ENCODE measurements at places on chromosomes 3 and 15.

GRCh38 chr15:48541341-48542278 lies 103.9 kb downstream of the FBN1 start:
- no peak for DNase-seq

DNA sequence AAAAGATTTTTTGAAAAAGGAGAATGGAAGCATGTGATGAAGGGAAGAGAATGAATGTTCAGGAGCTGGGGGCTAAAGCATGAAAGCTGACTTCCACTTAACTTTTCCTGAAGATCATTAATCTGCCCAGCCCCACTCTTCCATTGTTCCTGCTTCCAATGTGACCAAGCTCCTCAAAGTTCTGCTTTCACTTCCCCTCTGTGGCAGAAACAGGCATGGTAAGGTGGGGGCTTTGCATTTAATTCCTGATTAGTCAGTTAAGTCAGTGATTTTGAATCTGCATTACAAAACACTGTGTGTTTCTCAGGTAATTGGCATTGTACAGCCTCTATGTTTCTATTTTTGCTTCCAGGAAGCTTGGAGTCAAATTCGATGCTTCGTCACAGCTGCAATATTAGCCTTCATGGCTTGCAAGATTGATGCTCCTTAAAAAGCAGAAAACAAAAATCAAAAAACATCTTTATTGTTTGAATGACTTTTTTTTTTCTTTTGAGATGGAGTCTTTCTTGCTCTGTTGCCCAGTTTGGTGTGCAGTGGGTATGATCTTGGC lies 7.3 kb upstream of the TM6SF1 start:
- DNase-seq, result no peak

- peak; percentile 8 for DNase-seq
These were observed 71.4 kb upstream of the WDR72 start for GRCh38 chr15:53830707-53831386.

- no peak for DNase-seq
These were observed 117.0 kb upstream of the ARL6 start for GRCh38 chr3:97647441-97647982.

- DNase-seq, result no peak
These were observed 34.9 kb upstream of the CLK3 start for GRCh38 chr15:74580538-74581350.

DNA sequence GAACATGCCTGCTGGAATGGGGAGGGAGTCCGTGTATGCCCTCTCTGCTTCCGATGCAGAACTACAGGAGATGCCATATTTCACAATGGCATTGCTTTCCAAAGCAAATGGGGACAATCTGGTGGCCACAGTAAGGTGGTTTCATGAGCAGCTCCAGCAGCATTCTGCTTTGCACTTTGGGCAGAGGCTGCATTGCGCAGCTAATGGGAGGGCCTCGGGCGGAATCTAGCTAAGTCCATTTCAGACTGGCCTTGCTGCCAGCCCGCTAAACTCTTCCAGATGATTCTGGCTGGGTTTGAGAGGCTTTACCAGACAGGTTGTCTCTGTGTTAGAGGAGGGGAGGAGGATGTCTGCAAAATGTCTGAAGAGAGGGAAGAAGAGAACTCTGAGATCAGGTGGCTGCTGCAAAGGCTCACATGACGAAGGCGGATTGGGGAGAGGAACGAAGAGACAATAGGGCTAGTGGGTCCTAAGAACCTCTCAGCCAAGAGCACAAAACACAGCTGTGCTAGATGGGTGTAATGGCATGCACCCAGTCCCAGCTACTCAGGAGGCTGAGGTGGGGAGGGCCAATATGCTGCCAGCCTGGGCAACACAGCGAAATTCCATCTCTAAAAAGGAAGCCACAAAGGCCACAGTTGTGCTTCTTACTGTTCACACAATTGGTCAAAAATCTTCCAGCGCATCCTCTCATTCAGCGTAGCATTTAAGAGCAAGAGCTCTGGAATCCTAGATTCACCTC lies 63.7 kb downstream of the BDH1 start:
- DNase-seq, result no peak

GRCh38 chr3:185930393-185931107 lies 7.3 kb downstream of the TRA2B start:
- DNase-seq, result no peak

DNA sequence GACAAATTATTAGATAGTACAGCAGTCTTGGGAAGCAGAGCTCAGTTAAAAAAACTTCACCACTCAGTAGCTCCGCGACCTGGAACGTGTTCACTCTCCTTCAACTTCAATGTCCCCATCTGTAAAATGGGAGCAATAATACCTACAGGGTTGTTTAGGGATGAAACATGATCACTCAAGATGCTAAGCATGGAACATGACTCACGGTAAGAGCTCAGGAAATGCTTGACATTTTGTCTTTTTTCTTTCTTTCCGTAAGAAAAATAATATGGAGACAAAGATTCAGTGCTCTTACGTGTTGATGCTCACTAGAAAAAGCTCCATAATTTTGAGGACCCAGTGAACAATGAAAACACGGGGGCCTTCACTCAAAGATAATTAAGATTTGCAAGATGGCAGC lies 606.7 kb upstream of the MDFIC2 start:
- no peak for DNase-seq

DNA sequence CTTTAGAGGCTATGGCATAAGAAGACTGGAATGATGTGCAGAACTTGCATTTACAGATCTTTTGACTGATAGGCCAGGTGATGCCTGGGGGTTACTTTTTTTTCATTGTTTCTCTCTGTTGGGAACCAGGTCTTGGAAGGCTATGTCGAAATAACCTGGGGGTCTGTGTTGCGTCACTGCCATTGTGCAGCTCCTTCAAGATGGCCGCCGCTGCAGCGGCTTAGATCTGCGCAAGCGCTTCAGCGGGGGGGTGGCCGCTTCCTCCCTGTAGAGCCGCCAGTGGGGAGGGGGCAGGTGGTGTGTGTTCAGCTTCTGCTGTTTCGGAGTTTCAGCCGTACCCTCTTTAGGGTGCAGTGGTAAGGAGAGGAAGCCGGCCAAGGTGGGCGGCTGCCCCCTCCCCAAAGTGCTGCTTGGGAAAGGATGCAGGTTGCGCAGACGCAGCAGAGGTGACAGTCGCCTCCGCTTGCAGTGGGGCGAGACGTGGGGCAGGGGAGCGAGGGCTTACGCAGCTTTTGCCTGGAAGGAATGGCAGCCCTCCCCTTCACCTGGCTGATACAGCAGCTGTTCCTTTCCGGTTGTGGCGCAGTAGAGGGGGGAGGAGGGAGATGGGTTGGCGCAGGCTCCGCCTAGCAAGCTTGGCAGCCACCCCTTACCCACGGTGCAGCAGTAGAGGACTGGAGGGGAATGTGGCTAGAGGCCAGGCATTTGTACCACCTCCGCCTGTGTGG lies 1.5 kb downstream of the SNRPN start:
- DNase-seq, result peak; percentile 74

DNA sequence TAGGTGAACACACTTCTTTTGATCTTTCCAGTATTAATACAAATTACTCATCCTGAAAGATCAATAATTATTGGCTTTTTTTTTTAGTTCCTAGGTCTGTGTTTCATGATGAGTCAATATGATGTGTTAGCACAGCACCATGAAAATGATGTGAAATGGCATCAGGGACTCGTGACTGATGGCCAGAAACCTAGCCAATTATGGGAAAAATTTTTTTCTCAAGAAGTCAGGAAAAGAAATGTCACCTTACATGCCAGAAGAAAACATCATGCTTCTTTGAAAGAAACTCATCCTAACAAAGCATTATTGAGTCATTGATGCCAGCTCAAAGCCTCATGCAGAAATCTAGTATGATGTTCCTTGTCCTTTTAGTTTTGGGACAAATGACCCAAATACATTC lies 468.3 kb upstream of the CBLB start:
- no peak for DNase-seq

GRCh38 chr3:197019021-197019420 lies 10.6 kb downstream of the MELTF start:
- no peak for DNase-seq

GRCh38 chr3:133375403-133375745 lies 24.5 kb upstream of the BFSP2 start:
- DNase-seq, result no peak

- DNase-seq, result no peak
These were observed 273.6 kb downstream of the THRB start for GRCh38 chr3:24220859-24221657.

GRCh38 chr3:121592856-121593702 lies at the start of gene FBXO40:
Gene FBXO40, plus strand, starts transcription at chr3:121593379. Its CDS starts 27,197 bp downstream, at chr3:121620576.
- no peak for DNase-seq

GRCh38 chr15:66298803-66299251 lies 5.5 kb downstream of the DIS3L start:
- DNase-seq, result no peak

- DNase-seq, result no peak
These were observed 61.4 kb upstream of the KLF13 start for GRCh38 chr15:31265090-31265870.

- peak; percentile 86 for DNase-seq
These were observed 2.6 kb upstream of the TIGIT start for GRCh38 chr3:114290911-114291901.

GRCh38 chr3:71302604-71303003 lies 280.9 kb downstream of the FOXP1 start:
- DNase-seq, result no peak

- DNase-seq, result no peak
These were observed 8.2 kb upstream of the PAQR5 start for GRCh38 chr15:69290346-69291164.

GRCh38 chr3:50320853-50321335 lies 1.7 kb downstream of the HYAL2 start:
- DNase-seq, result peak; percentile 90

DNA sequence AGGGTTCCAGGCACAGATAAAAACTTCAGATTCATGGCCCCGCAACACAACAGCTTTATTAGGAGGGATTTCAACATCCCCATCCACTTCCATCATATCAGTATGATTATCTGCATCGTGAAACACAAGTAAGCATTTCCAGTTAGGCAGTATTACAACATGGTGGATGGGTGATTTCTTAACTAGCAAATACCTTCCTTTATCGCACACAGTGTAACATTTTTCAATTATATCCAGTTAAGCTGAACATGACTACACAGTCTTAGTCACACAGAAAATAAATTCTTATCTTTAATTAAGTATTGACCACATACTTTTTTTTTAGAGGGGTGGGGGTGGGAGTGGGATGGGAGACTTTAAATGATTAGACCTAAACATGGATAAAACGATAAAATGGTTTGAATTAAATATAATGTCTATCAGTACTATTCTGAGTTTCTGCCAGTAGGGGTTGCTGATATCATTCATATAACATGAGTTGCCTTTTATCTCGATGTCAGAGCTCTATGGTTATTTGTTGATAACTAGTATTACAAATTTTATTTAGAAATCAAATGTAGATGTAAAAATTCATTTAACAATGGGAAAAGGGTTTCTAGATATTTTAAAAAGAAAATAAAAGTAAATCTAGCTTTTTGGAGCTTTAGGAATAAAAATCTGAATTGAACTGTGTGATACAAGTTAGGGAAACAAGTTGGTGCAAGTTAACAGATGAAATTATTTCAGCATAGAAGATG lies 146.6 kb downstream of the TBL1XR1 start:
- no peak for DNase-seq

- no peak for DNase-seq
These were observed 296.8 kb downstream of the OTOL1 start for GRCh38 chr3:161793194-161793930.

DNA sequence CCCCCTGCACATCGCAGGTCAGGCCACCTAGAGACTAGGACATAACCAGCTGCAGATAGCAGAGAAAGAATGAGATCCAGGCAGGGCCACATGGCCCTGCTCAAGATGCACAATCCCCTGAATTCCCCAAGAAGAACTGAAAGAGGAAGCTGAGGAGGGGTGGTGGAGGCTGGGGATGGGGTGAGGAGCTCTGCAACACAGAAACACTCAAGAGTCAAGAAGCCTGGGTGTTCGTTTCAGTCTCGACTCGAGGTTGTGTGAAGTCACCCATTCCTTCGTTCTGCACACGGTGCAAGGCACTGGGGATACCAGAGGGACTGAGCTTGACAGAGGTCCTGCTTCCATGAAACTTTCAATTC lies 62.0 kb downstream of the TLE3 start:
- DNase-seq, result no peak

GRCh38 chr3:72519946-72520604 lies 328.2 kb downstream of the SHQ1 start:
- DNase-seq, result no peak

DNA sequence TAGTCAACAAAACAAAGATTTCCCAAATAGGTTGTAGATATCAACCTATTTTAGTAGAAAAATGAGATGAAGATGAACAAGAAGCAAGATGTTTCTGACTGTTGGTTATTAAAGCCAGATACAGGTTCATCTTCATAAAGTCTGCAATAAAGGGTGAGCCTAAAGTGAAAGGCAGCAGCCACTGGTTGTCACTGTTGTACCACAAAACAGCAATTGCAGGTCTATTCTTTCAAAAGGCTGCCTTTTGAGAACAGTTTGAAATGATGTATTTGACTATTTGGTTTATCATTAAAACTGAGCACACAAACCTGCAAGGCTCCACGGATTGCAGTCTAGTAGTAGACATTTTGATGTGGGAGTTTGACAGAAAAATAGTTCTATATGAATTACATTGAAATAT lies 543.4 kb downstream of the GBE1 start:
- peak; percentile 7 for DNase-seq

All from nephron progenitor cell (in vitro differentiated cells).